ENCODE measurements at places on chromosomes 7 and 10.

GRCh38 chr10:132164761-132165278, 21.9 kb upstream of the DPYSL4 start:
- DNase-seq: no peak

DNA sequence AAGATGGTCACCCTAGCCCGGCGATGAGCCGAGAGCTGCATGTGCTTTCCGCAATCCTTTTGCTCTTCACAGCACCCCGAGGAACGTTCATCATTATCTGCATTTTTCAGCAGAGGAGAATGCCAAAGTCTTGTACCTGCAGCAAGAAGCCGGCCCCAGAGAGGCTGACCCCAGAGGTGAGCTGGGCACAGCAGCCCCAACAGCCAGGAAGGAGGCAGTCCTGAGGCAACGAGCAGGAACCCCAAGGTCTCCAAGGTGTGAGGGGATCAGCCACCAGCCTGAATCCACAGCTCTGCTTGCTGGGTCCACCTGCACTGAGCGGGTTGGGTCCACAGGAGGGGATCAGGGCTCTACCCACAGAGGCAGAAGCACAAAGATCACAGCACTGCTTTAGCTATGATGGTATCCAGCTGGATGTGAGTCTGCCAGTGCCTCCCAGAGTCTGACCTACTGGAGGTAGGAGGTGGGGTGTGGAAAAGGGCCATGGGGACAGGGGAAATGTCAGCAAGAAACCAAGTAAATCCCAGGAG, 16.8 kb upstream of the GDF10 start:
- no peak for DNase-seq

- DNase-seq: no peak
Measured at GRCh38 chr10:107865691-107866090, 701.2 kb upstream of the SORCS1 start.

- no peak for DNase-seq
Measured at GRCh38 chr10:1643908-1644179, 93.5 kb downstream of the ADARB2 start.

GRCh38 chr7:73351447-73352167, 23.6 kb downstream of the FKBP6 start:
- DNase-seq: no peak

DNA sequence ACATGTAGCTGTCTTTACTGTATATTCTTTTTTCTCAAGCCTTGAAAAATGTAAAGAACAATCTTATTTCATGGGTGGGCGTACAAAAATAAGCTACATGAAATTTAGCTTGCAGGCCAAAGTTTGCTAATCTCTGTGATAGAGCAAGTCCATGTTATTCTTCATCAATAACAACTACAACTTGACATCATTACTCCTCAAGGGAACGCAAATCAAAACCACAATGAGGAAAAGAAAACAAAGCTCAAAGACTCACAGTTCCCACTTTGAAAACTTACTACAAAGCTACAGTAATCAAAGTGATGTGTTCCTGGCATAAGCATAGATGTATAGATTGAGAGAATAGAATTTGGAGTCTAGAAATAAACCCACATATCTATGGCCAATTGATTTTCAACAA, 62.5 kb downstream of the GNA12 start:
- DNase-seq: no peak

- DNase-seq: no peak
Measured at GRCh38 chr7:121327671-121328070, 1.1 kb upstream of the WNT16 start.

- DNase-seq: no peak
Measured at GRCh38 chr10:14362104-14362503, 31.4 kb upstream of the FRMD4A start.

DNA sequence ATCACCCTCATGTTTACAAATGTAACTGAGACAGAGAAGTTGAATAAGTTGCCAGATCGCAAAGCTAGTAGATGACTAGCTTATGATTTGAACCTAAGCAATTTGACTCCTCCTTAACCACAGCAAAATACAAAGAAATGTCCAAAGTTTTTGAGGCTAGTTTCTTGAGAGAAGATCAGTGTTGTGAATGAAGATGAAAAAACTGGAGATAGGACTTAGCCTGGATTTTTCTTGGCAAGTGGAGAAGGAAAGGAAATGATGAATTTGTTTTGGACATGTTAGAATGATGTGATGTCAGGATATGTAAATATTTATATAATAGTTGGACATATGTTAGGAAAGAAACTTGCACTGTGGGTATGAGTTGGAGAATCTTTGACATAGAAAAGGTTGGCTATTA, 149.8 kb downstream of the LSMEM1 start:
- DNase-seq: no peak

DNA sequence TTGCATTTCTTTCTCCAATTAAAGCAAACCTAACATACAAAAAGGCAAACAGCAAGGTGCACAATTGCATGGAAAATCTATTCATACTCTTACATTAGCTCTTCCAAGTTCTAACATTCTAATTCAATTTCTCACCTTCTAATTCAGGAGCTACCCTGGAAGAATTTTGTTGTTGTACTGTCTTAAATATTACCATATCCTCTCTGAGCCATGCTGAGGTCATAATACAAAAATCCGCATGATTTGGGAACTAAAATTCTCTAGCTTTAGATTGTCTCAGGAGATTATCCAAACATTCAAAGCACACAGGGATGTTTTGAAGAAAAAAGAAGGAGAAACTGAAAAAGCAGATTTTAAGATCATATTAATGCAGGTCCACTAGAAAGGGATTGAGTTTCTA, 229.9 kb downstream of the KIAA1217 start:
- no peak for DNase-seq

DNA sequence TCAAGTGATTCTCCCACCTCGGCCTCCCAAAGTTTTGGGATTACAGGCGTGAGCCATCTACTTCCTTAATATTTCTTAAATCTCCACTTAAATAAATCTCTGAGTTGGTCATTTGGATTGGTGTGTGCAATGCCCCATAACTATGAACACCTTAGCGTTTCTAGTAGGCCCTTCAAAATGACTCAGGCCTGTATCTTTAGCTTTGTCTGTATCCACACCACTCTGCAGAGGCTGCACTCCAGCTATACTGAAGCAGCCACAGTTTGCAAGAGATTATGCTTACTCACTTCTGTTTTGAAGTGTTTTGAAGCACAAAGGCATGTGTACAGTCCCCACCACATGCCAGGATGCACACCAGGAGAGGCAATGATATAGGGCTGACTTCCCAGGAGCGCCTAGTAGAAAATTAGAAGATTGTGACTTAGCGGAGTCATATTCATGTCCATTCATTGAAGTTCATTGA, 2.4 kb upstream of the ST7 start:
- DNase-seq: no peak

DNA sequence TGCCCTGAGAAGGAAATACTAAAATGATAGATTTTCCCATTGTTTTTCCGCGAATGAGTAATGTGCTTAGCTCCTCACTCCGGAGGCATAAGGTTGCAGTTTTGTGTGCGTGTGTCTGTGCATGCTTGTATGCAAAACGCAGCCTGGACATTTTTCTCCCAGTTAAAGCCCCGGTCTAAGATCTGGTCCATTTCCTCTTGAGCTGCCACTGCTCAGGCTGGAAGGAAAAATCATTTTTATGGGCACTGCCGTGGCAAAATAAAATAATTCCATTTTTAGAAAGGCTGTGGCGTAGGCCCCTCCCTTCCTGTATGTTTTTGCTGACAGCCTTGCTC, 260.6 kb downstream of the WDR37 start:
- no peak for DNase-seq

- no peak for DNase-seq
Measured at GRCh38 chr7:153422291-153423209, 629.6 kb upstream of the DPP6 start.

DNA sequence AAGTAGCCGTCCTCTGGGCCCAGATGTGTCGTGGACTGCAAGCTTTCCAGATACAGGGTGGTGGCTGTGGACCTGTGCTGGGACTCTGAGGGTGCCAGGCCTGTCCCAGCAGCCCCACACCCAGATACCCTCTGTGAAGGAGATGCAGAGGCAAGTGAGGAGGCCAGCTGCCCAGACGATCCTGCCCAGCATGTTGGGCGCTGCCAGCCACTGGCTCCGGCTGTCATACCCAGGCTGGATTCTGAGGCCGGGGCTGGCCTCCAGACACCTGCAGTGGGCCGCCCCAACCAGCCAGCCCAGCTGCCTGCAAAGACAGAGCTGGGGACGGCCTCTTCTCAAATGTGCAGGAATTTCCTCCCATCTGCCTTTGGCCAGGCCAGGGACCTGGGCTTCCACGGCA, 39.1 kb upstream of the EBF3 start:
- no peak for DNase-seq

DNA sequence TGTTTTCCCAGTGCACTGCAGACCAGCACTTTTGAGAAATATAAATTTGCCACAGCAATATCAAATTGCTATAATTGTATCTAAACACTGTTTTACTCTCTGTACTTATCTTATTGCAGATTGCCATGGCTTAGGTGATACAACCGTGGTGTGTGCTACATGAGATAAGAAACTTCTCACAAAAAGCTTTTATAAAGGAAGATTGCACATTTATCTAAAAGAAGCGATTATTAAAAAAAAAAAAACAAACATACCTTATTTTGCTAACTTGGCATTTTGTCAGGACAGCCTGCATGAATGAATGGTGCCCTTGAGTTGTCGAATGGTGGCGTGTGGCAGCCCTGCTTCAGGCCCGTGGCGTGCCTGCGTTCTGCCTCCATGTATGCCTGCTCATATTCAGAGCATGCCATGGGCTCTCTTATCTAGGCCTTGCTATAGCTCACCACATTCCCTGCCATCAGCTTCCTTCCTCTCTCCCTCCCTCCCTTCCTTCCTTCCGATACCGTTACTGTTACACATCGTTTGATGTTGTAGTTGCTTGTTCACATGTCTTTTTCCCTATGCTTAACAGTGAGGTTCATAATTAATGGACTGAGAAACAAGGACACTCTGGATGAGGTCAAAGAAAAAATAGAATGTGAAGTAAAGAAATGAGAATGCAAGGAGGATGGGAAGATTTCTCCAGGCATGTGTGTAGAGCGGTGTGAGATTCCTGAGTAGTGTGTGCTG, 34.9 kb downstream of the PRKAR2B start:
- no peak for DNase-seq

DNA sequence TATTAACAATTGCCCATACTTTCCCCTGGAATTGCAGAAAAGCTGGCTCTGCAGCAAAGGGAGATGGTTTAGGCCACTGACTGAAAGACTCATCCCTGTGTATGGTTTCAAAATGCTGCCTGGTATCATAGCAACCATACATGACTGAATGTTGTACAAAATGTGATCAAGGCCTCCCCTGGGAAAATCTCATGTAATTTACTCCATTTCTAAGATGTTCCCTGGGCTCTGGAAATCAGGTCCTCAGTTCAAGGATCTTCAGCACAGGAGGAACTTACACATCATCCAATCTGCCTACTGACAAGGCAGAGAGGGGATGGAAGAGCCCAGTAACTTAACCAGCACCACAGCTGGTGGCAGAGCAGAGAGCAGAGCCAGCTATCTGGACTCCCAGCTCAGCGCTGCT, 111.8 kb downstream of the JAZF1 start:
- DNase-seq: no peak

DNA sequence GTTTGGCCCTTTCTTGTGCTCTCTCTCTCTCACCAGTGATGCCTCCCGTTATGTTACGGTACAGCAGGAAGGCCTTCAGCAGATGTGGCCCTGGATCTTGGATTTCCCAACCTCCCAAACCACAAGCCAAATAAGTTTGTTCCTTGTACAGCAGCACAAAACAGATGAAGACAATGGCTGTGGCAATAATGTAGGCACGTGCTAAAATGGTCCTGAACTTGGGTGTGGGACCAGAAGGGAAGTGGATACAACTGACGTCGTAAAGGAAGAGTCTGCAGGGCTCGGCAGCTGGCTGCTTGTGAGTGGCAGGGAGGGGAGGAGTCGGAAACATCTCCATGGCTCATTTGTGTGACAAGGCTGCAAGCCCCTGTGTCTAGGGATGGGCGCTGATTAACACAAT, 26.8 kb downstream of the PROSER2 start:
- no peak for DNase-seq

DNA sequence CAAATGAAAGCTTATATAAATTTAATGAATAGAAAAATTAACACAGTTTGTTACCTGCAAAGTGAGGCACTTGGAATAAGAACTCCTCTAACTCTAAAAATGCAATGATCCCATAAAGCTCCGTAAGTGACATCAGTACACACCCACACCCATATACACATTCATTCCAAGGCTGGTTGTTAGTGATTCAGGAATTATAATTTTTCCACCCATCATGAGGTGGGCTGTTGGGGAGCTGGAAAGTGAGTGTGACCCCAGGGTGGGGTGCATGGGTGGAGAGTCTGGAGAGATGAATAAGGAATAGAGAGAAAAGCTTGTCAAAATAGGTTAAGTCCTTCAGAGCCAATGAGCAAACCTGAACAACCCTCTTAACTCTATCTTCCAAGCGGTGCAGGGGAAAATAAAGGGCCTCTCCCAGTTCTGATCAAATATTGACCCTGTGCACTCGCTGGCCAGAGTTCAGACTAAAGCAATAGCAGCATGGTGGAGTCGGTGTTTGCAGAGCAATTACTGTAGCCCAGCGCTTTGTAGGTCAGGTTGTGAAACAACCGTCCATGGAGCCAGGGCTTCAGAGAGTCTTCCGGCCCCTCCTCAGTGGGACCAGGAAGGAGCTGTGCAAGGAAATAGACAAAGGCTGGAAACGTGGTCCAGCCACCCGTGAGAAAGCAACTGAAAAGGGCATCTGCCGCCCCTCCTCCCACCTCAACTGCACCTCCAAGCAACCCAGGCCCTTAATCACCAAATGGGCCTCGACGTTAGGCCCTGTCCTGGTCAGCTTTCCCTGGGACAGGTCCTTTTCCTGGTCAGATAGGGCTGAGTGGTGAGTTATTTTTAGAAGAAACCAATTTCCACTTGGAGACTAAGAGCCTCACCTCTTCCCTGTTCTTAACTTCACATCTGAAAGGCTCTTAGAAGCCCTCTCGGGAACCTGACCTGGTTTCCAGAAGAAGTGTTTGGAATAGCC, 61.2 kb downstream of the SH3PXD2A start:
- DNase-seq: peak; percentile 25

- no peak for DNase-seq
Measured at GRCh38 chr7:155298288-155298833, 683 bp downstream of the INSIG1 start.

GRCh38 chr7:21352540-21353387, 75.1 kb upstream of the SP4 start:
- no peak for DNase-seq

- no peak for DNase-seq
Measured at GRCh38 chr10:86965986-86966654, 2.2 kb upstream of the ADIRF start.

DNA sequence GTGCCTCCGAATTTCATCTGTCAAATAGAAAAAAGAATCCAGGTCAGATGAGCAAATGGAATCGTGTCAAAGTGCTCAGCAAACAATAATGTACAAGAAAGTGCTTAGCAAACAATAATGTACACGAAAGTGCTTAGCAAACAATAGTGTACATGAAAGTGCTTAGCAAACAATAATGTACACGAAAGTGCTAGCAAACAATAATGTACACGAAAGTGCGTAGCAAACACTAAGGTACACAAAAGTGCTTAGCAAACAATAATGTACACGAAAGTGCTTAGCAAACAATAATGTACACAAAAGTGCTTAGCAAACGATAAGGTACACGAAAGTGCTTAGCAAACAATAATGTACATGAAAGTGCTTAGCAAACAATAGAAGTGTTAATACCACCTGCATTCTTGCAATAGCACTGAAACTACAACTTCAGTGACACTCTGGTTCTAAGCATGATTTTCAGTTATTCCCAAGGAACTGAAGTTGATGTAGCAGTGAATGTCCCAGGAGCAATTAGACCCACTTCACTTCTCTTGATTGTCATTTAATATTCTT, 33.4 kb upstream of the MYL10 start:
- DNase-seq: no peak

All from NCI-H1417 treated with DMSO at 0.1 percent for 48 hours (cell line).